ENCODE measurements at places on chromosomes 11 and 22. TPM values are rescaled to one million over a fixed set of nuclear protein-coding genes. Genes with fewer than 3 reads are reported as not detected.

RBFOX2 gene
- total RNA-seq = 61.1 TPM

MIAT gene
- total RNA-seq = 1.5 TPM

MYO7A gene
- 4.6 TPM for total RNA-seq

KMT5B gene
- total RNA-seq = 33.4 TPM

RFPL2 gene
- total RNA-seq = not detected

CASP5 gene
- total RNA-seq = 40.5 TPM

TRIM51 gene
- total RNA-seq = not detected

DNAJC24 gene
- total RNA-seq = 9.6 TPM

GRCh38 chr11:101862391-101863233 lies 52.2 kb upstream of the CEP126 start:
- peak; percentile 7 for DNase-seq

GRCh38 chr11:105070306-105070705 lies 25.2 kb upstream of the CARD16 start:
- no peak for DNase-seq

- peak; percentile 23 for DNase-seq
Measured at GRCh38 chr11:18012122-18012905, 533 bp downstream of the SERGEF start.

DNA sequence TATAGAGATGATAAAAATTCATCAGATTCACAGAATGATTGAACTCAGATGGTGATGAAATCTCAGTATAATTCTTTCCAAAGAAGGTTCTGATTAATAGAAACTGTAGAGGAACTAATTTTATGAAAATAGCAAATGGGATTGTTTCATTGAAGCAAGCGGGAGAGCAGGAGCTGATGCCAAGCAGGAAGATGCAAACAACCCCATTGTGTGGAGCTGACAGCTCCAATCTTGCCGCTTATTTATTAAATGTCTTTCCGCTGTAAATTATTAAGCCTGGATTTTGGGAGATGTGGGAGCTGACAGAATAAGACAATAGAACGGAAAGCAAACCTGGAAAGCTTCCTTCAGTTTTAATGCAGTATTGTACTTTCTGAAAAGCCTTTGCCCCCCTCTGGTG lies 6.0 kb upstream of the TMEM218 start:
- no peak for DNase-seq

DNA sequence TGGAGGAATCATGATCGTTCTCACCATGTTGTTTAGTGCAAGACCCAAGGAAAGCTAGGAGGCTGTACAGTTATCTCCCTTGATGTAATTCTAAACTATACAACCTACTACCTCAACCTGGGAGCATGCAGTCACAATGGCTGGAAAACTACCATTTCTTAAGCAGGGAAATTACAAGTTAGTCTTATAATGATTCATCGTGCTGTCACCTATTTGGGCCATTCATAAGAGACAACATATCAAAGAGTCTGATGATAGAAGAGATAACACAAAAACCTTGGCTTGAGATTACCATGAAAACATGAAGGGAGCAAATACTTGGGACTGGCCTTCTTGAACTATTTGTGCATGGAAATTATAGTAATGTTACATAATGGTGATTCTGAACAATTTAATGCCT lies 30.5 kb upstream of the BLID start:
- no peak for DNase-seq

DNA sequence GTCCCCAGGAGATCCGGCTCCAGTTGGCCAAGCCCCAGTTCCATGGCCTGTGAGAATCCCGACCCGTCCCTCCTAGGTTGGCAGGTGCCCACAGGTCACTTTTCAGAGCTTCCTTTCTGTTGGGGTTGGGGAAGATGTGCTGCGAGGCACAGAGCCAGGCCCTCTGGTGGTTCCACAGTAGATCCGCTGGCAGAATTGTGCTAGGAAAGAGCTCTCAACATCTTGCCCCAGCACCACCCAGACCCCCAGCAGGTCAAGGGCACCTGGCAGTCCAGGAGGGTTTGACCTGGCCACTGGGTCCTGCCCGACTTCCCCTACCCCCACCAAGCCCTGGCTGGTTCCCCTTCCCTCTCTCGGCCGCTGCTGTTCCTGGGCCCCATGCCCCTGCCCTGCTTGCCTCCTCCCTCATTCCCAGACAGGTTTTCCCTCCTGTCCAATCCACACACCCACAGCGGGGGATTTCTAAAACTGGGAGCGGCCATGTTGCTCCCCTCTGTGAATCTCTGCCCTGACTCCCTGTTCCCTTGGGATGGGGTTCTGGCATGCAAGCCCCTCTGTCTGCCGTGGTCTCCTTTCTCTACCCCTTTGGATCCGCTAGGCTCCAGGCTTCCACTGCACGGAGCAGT lies 26.2 kb upstream of the GCAT start:
- no peak for DNase-seq

DNA sequence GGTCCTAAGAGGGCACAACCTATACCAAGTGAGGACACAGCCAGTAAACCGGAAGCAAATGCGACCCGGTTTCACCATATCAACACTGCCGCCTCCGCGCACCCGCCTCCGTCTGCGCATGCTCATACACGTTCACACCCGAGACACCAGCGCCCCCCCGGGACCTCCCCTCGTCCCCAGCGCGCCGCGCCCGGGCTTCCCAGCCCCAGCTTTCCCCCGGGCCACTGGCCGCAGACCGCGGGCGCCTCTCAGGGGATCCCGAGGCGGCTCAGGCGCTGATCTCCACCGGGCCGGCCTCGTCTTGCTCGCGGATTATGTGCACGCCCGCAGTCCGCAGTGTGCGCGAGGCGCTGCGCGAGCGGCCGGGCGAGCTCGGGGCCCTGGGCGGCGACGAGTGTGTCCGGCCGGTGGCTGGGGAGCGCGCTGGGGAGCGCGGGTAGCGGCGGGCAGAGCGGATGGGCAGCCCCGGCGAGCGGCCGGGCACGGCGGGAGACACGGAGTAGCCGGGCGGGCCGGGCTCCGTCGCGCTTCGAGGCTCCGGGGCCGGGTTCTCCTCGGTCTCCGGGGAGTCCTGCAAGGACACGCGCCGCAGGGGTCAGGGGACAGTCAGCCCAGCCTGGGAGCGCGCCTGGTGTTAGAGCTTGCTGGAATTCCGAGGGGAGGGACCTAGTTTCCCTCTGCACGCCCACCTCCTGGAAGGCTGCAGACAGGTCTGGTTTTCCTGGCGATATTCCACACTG lies 2.0 kb downstream of the HEPN1 start:
- DNase-seq = peak; percentile 44

GRCh38 chr11:19253817-19254216 lies 13.1 kb upstream of the E2F8 start:
- no peak for DNase-seq

DNA sequence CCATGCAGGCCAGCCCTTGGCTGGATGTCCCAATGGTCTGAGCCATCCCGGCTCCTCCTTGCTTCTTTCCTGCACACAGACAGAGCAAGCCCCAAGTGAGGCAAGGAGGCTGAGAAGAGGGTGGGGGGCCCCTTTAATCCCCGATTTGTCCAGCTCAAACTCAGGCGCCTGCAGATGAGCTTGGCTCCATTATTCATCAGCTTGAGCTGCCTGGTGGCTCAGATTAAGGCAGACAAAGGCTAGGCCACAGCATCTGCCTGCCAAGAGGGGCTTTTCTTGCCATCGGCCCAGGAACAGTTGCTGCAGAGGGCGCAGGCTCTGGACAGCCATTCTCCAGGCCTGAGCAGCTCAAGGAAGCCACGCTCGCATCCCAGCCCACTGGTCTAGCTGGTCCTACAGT lies 35.4 kb downstream of the LMO1 start:
- DNase-seq = no peak

GRCh38 chr11:90803366-90803765 lies 580.5 kb upstream of the CHORDC1 start:
- DNase-seq = no peak

GRCh38 chr11:121048464-121049233 lies 24.7 kb downstream of the TBCEL start:
- DNase-seq = no peak

DNA sequence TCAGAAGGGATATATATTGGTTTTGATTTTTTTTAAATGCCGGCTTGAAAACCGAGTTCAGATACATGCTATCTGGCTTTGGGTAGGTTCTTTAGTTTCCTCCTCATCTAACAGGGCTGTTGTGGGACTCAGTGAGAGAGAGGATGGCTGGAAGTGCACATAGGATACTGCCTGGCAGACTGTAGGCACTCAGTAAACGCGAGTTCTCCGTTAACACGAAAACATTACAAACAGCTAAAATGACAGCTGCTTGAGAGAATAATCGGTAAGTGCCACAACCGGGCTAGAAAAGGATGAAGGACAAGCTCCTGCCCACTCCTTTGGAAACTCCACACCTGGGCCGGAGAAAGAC lies 369 bp downstream of the XRRA1 start:
- no peak for DNase-seq

DNA sequence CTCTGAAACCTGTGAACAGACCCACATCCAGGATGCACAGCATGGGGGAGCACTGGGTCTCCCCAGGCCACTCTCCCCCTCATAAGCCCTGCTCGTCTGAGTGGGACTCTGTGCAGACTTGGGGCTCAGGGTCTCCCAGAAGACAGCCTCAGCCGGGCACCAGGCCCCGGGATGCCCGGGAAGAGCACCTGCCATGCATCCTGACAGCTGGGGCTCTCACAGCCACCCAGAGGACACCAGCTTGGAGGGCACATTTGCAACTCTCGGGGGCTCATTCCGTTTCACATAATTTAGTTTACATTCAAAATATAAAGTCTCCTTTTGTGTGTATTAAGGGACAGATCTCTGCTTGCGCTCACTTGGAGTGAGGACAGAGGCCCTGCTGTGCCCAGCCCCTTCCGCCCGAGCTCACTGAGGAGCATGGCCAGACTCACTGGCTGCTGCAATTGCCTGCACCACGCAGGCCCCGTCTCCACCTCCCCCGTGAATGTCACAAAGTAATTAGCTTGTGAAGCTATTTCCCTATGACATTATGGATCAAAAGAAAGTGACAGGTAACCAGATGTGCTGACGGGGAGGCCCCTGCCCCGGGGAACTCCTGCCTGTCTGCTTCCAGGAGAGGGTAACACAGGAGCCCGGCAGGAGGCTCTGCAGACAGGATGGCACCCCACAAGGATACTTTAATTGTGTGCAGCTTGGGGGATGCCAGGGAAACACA lies 275.6 kb downstream of the BRD1 start:
- DNase-seq = no peak

DNA sequence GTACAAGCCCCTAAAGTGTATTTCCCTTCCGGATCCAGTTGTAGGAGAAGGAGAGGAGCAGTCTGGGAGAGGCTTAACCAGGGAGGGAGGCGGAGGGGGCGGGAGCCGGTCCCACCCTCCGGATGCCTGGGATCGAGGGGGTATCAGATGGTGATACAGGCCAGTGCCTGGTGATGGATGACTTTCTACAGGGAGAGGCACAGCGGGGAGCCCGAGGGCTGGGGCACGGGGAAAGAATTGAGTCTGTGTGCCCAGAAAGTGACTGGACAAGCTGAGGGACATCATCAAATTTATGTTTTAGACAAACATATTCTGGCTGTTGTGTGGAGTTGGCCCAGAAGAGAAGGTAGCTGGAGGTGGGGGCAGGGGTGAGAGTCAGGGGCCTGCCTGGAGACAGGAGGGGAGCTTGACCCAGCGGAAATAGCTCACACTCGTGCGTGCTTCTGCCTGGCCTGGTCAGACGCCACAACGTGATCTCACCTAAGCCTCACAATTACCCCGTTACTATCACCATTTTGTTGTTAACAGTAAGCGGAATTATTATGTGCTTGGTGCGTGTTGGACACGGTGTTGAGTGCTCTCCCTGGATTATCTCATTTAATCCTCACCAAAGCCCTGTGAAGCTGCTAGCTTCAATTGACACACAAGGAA lies 42.4 kb downstream of the AMPD3 start:
- no peak for DNase-seq

- no peak for DNase-seq
Measured at GRCh38 chr11:110380836-110381622, 48.7 kb upstream of the FDX1 start.

- no peak for DNase-seq
Measured at GRCh38 chr22:44597616-44598015, 99.6 kb upstream of the RTL6 start.

GRCh38 chr22:20550057-20550817 lies 42.8 kb downstream of the MED15 start:
- DNase-seq = no peak

DNA sequence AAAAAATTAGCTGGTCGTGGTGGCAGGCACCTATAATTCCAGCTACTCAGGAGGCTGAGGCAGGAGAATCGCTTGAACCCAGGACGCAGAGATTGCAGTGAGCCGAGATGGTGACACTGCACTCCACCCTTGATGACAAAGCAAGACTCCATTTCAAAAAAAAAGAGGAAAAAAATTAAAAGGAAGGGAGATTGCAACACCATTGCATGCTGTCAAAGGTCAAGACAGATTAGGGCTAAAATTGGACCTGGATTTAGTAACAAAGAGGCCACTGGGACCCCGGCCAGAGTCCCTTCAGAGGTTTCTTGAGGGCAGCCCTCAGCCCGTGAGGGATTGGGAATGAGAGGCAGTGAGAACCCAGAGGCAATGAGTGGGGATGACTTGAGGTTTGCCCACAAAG lies 8.2 kb upstream of the MAFF start:
- DNase-seq = no peak

- no peak for DNase-seq
Measured at GRCh38 chr22:46953968-46954765, 191.7 kb downstream of the TBC1D22A start.

- DNase-seq = no peak
Measured at GRCh38 chr22:26927821-26928220, 270.4 kb downstream of the MIAT start.

- no peak for DNase-seq
Measured at GRCh38 chr11:90795746-90796145, 572.9 kb upstream of the CHORDC1 start.

DNA sequence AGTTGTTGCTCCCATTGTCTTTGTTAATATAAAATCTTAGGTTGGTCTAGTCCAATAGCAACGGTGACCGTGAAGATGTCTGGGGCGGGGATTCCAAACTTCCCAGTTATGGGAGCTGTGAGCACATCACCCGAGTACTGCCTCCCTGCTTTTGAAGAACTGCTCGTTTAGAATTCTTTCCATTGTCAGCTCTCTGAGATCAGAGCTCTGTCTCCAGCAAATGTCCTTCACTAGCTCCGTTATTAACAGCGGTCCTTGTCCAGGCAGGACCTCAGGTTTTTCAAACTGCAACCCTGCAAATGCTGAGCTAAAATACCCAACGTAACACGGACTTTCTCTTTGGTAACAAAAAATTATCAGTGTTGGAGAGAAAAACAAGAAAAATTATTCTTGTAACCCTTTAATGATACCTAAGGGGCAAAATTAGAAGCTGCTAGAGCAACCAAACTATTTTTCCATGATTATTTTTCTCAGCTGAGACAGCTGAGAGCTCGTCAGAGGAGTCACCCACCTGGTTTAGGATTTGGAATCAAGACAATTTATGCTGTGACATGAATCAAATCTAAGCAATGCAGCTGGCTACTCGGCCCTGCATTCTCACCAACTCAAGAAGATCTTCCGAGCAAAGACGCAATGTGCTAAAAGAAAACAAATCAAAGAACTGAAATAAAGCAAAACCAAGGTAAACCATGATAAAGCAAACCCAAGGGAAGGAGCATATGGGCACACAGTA lies 15.1 kb upstream of the EFCAB6 start:
- no peak for DNase-seq
